ENCODE measurements at places on chromosomes 4 and X.

GRCh38 chr4:93828995-93829819 lies 654 bp downstream of the ATOH1 start:
- no peak for DNase-seq

- no peak for DNase-seq
These were observed 191.8 kb upstream of the S100G start for GRCh38 chrX:16458208-16458607.

DNA sequence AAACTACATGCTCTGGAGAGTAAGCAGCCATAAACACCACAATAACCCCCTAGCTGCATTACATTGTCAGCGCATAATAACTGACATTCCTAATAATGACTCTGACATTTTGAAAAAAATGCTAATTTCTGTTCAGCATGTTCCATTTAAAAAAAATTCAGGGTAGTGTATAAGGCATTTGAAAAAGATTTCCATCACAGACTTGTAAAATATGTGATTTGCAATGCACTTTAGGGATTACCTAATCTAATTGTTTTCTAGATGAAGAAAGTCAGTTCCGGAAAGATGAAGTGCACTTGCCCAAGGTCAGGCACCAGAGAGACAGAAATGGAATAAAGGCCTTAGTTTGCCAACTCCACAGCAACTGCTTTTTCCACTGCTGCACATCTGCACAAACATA lies 55.3 kb downstream of the FANCB start:
- no peak for DNase-seq

DNA sequence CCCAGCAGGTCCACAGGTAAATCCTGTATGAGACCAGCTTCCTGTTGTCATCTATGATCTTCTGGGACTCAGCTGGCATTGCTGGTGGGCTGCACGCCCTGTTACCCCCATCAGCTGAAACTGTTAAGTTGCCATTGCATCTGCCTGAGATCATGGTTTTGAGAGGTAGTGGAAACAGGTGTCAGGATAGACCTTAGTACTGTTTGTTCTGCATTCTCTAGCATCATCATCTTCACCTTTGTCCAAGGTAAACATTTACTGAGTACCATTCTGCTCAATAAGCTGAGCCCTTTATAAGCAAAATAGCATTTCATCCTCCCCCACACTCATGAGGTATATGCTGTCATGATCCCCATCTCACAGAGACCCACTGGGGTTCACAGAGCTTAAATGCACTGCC lies 42.9 kb upstream of the PROM1 start:
- DNase-seq, result no peak

- no peak for DNase-seq
These were observed 38.5 kb downstream of the GPM6A start for GRCh38 chr4:175773566-175773965.

- DNase-seq, result no peak
These were observed 8.1 kb downstream of the TCEAL3 start for GRCh38 chrX:103615781-103616371.

- DNase-seq, result peak; percentile 39
These were observed 28.8 kb upstream of the CFAP47 start for GRCh38 chrX:35890699-35891098.

GRCh38 chr4:148857239-148857972 lies 415.2 kb upstream of the NR3C2 start:
- no peak for DNase-seq

- DNase-seq, result peak; percentile 64
These were observed 21.3 kb downstream of the ZNF721 start for GRCh38 chr4:477686-478085.

- no peak for DNase-seq
These were observed 110.8 kb upstream of the H2AZ1 start for GRCh38 chr4:100060765-100061416.

DNA sequence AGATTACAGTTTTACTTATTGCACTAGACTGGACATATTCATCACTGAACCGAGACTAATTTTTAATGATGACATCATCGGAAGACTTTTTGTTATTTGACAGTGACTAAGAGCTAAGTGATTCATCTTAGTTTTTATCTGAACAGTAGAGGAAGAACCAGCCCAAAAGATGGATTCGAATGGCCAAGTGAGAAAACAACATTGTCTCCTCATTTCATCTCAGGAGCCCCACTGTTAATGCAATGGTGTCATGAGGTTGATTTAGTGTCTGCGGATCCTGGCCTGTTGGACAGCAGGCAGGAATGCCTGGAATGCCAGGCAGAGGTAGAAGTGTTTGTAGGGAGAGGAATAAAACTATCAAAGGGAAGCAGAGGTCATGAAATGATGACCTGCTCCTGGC lies 37.8 kb upstream of the HPF1 start:
- DNase-seq, result no peak

DNA sequence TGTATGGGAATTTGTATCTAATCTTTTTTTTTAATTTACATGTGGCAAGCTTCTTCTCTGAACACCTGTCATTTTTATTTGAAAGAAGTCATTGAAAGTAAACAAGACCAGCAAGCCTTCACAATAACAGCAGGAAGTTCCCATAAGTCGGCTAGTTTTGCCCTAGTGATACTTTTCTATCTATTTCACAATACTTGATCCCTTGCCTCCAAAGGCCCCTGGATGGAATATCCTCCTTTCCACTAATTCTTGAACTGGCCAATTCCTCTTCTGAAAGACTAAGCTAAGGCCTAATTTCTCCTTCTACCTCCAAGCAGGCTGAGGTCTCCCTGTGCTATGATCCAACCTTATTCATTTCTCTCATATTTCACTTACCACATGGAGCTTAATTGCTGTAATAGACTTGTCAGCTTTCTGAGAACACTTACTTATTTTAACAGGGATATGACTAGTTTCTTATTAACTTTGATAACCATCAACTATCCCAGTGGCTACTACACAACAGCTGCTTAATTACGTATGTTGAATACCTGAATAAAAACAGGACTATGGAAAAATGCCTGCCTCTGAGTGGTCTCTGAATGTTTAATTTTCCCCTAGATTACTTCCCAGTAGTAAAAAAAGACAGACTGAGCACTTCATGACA lies 194.2 kb downstream of the MAD2L1 start:
- DNase-seq, result no peak

- no peak for DNase-seq
These were observed 115.3 kb upstream of the ZNF827 start for GRCh38 chr4:146053891-146054290.

- DNase-seq, result no peak
These were observed 48.1 kb downstream of the SRPX start for GRCh38 chrX:38172596-38172995.

GRCh38 chr4:146638786-146639505 lies at the start of gene POU4F2:
Gene POU4F2 (plus strand): TSS chr4:146638893. CDS start chr4:146639141, 248 bp downstream.
- no peak for DNase-seq

Data from CMK (cell line).